ENCODE measurements at places on chromosomes 1 and 21.

GRCh38 chr1:167648978-167649744 is 19.1 kb downstream of the RCSD1 start:
- no peak for DNase-seq

DNA sequence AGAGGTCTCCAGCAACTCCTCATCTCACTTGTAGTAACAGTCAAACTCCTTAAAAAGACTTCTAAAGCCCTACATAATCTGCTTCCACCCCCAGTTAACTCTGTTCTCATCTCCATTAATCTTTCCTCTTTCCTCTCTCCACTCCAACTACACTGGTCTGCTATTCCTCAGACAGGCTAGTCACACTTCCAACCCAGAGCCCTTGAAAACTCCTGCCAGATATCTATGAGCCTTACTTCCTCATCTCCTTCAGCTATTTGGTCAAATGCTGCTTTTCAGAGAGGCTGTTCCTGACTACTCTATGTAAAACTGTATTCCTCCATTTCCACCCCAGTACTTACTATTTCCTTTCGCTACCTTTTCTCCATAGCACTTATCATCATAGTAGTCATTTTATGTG is 24.4 kb downstream of the PCP4L1 start:
- DNase-seq: no peak

DNA sequence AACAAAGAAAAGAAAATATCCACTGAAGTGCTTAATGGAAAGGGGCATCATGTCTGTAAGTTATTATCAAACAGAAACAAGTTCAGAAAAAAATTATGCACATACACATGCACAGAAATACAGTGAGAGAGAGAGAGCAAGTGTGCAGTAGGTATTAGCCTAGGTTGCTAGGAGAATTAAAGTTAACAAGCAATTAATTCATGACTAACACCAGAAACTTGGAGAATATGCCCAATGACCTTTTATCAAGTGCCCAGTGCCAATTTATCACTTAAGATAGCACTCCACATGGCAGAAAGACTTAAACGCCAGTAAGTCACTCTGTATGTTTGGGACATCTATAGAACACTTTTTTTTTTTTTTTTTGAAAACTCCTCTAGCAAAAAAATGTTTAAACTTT is 56.2 kb upstream of the SLC16A1 start:
- peak; percentile 30 for DNase-seq

- no peak for DNase-seq
These were observed 56.3 kb downstream of the SLC9A1 start for GRCh38 chr1:27098431-27099134.

- no peak for DNase-seq
These were observed 15.3 kb downstream of the MFSD2A start for GRCh38 chr1:39970274-39970673.

DNA sequence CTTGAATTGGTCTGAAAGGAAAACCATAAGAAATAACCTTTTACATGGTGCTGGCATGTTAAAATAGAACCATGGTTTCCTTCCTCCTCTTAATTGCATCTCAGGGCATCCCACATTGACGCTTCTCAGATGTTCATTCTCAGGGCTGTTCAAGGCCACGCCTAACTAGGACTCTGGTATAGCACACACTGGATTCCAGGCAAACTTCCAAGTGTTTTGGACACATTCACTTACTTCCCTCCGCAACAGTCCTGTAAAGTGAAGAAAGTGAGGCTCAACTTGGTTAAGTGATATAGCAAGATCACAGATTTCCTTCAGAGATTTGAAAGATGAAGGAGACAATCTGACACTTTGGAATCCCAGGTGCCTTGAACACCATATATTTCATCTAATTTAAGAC is 244.8 kb downstream of the DUSP10 start:
- DNase-seq: no peak

DNA sequence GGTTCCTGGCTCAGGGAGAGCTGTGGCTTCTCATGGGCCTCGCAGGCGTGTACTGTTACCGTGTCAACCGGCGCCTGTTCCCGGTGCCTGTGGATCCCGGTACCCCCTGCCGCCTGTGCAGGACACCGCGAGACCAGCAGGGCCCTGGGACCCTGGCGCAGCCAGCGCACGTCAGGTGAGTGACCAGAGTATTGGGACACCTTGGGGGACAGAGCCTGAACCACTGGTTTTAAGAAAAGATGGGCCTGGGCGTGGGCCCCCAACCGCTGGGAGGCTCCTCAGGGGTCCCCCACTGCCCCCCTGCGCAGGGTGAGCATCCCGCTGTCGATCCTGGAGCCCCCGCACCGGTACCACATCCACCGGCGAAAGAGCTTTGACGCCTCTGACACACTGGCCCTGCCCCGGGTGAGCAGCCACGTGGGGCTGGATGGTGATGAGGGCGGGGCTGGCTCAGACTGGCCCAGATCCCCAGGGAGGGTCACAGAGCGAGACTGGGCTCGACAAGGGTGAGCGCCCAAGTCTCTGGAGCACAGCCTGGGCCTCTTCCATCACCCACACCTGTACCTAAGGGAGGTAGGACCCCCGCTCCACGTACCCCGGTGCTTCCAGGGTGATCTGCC is 10.5 kb downstream of the MIIP start:
- DNase-seq: no peak

- DNase-seq: no peak
These were observed 28.8 kb downstream of the TFF3 start for GRCh38 chr21:42286416-42286815.

- no peak for DNase-seq
These were observed 6.3 kb downstream of the RAB25 start for GRCh38 chr1:156067262-156067661.

- DNase-seq: no peak
These were observed 38.0 kb upstream of the DNASE2B start for GRCh38 chr1:84360316-84360715.

GRCh38 chr1:105017587-105017986 is 1267.9 kb downstream of the AMY1C start:
- DNase-seq: no peak

- DNase-seq: no peak
These were observed 313.0 kb downstream of the PLPP3 start for GRCh38 chr1:56266359-56266758.

DNA sequence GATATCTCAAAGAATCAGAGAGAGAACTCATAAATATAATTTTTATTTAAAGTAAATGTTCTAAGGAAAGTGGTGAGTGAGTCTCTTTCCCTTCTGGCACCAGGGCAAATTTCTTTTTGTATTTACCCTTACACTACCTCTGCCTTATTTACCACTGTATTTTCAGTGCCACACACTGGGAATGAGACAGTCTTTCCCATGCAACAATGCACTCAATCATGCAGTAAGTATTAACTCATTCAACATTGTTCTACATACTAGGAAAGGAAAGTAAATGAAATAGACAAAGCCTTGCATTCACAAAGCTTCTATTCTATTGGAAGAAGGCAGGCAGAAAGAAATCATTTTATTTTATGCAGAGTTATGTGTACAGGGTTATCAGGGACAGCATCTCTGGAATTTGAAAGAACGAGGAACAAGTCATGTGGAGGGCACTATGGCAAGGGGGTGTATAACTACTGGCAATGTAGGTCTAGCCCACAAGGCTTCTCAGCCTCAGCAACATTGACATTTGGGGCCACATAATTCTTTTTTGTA is 129.8 kb upstream of the PRDX6 start:
- DNase-seq: no peak

GRCh38 chr1:7262611-7263010 is 477.4 kb downstream of the CAMTA1 start:
- no peak for DNase-seq

GRCh38 chr1:57281324-57281723 is 142.5 kb downstream of the DAB1 start:
- DNase-seq: no peak

GRCh38 chr1:226696547-226696946 is 42.5 kb downstream of the ITPKB start:
- no peak for DNase-seq

DNA sequence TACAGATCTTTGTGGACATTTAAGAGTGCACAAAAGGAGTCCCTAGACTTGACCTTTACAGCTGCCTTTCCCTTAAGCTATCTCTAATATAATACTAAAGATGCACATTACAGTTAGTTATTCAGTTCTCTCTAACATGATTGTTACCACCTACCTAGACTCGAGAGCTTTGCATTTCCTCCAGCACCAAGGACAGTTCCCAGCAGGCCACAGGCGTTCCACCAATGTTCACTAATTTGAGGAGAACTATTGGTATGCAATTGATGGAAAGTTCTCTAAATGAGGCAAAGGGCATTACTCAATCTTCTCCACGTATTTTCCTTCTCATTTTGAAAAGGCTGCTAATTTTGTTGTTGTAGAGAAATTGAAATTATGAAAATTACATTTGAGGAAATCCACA is 5.4 kb upstream of the NTNG1 start:
- no peak for DNase-seq

GRCh38 chr1:41641941-41642527 is 157.6 kb upstream of the EDN2 start:
- DNase-seq: no peak

- DNase-seq: no peak
These were observed 31.9 kb downstream of the MATN1 start for GRCh38 chr1:30691480-30691879.

- DNase-seq: no peak
These were observed 480.0 kb downstream of the LRRIQ3 start for GRCh38 chr1:73717976-73718375.

- DNase-seq: no peak
These were observed 72.3 kb downstream of the RUSC1 start for GRCh38 chr1:155392898-155393411.

DNA sequence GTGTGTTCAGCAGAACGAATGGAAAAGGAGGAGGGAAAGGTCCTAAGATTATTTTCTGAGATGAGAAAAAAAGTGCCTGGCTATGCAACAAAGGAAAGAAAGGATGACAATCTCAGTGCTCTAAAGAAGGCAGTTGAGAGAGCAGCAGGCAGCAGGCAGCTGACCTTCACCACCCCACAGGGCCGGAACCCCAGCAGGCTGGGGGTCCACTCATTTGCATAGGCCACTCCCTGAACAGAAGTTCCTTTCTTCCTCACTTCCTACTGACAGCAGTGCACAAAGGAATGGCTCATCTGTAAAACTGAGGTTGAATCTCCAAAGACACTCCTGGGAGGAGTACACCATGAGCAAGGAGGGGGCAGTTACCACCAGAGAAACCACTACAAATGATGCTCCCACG is 41.4 kb upstream of the TNR start:
- no peak for DNase-seq

DNA sequence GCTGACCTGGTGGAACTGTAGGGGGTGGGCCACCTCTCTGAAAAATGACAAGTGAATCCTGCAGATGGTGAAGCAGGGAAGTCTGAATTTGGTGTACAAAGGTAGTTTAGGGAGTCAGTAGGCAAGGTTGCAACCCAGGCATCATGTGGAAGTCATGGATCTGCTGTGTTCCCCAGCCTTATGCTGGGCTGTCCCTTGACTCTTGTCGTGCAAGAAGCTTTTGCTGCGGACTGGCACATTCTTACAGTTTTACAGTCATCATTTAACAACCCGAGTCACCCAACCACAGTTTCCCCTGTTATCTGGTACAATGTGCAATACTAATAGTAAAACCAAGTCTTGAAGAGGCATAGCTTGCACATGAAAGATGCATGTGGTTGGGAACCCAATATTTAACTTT is 13.2 kb downstream of the RHOU start:
- DNase-seq: no peak

GRCh38 chr1:97691325-97691724 is 229.5 kb downstream of the DPYD start:
- no peak for DNase-seq

DNA sequence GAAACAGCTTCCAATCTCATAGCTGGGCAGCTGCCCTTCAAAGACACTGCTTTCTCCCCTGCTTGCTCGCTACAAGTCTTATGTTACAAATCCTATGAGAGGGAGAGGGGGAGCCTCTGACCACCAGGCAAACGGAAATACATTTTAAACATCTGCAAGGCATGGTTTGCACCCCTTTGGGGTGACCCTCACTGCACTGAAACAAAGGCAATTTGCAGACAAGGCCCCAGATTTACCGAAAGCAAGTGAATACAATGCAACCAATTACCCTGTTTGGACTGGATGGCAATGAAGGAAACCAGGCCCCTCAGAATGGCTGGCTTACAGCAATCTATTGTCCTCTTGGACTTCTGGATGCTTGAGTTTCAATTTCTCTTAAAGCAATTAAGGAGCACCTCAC is 11.8 kb upstream of the ATP13A2 start:
- DNase-seq: no peak

GRCh38 chr1:57711326-57711725 is 287.5 kb upstream of the DAB1 start:
- no peak for DNase-seq

DNA sequence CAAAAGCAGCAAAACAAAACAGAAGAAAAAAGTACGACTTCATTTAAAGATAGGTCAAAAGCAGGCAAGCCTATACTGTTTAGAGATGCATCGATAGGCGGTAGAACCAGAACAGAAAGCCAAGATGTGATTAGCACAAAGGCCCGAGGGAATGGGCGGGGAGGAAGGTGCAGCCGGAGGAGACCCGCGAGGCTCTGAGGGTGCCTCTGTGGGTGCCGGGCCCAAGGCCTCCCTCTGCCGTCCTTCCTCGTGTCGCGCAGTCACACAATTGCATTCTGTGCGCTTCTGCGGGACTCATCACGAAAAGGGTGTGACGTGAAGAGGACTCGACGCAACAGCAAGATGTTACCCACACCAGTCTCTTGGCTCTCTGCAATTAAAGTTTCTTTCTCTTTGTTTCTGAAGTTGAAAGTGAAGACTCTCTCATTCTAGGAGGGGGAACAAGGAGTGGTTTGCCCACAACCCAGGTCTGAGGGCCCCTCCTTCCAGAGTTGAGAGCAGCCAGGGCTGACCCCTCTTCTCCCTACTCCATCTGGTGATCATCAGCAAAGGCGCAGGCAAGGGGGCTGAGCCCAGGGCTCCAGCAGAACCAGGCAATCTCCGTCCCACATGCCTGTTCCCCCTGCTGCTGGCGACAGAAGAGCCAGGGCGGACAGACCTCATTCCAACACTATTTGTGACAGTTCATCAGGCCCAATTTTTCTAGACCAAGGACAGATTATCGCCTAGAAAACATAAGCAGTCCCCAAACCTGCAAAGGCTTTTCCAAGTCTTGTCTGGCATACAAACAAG is 41.0 kb downstream of the NPHP4 start:
- no peak for DNase-seq

DNA sequence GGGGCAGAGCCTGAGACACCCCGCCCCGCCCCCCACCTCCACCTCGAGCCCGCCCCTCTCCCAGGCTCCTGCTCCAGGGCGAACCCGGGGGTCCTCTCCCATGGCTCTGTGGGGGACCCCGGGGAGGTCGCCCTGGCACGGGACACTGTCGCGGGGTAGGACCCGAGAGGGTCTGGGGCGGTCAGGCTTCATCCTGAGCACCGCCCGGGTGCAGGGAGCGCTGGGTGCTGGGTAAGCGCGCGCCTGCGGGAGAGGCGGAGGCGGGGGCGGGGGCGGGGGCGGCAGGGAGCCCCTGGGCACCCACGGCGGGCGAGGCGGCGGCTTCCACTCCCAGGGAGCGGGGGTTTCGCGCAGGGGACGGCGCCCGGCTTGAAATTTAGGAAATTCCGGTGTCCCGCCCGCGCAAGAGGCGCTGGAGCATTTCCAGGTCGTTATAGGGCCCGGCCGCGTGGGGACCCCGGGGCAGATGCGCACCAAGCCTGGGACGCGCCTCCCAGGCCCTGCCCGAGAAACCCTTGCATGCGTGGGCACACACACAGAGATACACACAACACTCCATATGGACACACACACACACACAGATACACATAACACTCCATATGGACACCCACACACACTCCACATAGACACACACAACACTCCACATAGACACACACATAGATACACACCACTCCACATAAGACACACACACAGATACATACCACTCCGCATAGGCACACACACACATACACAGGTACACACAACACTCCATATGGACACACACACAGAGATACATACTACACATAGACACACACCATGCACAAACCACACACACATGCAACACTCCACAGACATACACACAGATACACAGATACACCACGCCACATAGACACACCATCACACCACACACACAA is 48.7 kb upstream of the SLC19A1 start:
- no peak for DNase-seq

Data from SW480 (cell line).